ENCODE measurements at places on chromosomes 6 and 20. TPM values are rescaled to one million over a fixed set of nuclear protein-coding genes. Genes with fewer than 3 reads are reported as not detected.

GRCh38 chr6:142478117-142478516 lies 176.3 kb downstream of the ADGRG6 start:
- no peak for DNase-seq

The BPIFB4 gene
- not detected for total RNA-seq

- DNase-seq = no peak
These were observed 10.6 kb upstream of the IL17F start for GRCh38 chr6:52254731-52255378.

The GLP1R gene
- not detected for total RNA-seq

GRCh38 chr6:27547157-27548075 lies 74.5 kb upstream of the ZNF184 start:
- DNase-seq = no peak

DNA sequence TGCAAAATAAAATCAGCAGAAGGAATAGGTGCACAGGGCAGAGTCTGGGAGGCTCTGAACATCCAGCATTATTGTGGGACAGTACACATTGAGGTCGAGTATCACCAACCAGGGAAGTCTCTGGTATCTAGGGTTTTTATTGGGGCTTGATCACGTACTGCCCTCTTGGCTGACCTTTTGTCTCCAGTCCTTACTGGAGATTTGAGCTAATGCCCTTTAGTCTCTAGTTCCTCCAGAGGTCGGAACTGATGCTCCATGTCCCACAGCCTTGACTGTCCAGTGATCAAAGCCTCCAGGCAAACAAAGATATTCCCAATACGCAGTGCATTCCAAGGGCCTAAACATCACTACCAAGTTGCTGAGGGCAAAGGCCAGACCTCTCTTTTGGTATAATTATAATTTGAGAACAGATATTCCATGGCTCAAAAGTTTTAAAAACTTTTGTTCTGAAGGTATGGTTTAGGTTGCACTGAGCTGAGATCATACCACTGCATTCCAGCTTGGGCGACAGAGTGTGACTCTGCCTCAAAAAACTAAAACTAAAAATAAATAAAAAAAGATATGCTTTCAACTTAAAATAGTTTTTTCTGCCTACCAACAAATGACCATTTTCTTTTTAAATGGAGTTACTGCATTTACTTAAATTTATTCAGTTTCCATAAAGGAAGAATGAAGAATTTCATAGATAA lies 56.9 kb upstream of the DYNLRB1 start:
- DNase-seq = no peak

The ADIG gene
- total RNA-seq = not detected

The MYB gene
- total RNA-seq = 0.86 TPM

The ZBTB46 gene
- total RNA-seq = 20.9 TPM

DNA sequence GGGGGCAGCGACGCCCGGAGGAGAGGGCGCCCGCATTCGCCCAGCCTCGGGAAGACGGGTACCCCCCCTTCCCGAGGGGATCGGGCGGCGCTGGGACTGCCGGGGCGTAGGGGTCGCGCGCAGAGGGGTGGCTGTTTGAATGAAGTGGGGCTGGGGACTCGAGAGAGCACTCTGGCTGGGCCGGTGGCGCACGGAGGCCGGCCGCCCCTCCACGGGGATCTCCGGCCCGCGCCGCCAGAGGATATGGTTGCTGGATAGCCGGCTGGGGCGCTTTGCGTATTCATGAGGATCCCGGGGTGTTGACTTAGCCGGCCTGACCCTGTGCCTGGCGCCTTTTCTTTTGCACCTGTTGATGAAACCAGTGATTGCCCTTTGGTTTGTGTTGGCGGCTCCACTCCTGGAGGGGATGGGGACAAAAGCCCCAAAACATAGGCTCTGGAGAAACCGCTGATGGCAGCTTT lies 469 bp downstream of the SYNJ2 start:
- DNase-seq = no peak

- no peak for DNase-seq
These were observed 28.5 kb downstream of the REPS1 start for GRCh38 chr6:138959521-138959920.
